ENCODE measurements at places on chromosomes 1 and 21.

DNA sequence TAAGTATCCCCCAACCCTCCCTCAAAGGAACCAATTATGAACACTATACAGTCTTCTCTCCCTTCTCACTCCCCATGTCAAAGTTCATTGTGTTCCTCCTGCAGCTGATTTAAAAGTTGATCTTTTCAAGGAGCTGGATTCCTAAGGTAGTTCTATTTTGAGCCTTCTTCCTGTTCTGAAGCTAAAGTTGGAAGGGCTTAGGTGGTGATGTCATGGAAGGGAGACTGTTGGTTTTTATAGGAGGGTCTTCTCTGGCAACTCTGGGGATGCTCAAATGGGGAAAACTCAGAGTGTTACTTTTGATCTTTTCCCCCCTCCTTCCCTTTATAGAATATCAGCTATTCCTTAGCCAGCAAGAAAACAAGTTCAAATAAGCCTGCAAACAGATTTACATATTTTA, 83.0 kb upstream of the AK4 start:
- no peak for DNase-seq

DNA sequence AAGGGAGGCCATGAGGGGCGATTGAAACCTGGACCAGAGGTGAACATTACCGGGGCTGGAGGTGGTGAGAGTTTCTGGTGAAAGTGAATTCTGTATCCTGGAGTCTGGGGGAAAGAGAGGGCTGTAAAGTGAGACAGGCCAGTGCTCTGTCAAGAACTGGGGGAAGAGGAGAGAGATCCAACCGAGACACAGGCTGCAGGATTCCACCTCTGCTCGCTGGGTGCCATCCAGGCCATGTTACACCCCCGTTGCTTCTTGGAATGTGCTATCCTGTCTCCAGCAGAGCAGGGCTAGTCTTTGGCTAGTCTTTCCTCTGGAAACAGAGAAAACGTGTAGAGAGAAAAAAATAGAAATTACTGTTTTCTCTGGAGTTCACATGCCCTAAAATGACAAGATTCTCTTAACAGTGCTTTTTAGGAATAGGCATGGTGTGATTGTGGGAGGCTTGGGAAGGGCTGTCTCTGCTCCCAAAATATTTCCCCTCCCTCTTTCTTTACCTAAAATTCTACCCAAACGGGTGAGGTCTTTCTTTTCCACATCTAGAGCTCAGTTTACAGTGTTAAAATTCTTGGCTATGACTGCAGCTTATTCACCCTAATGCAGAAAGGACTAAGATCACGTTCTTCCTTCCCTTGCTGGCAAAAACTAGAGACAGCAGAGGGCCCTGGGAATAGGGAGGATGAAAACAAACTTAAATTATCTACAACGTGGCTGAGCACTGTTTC, 16.5 kb upstream of the OVAAL start:
- no peak for DNase-seq

DNA sequence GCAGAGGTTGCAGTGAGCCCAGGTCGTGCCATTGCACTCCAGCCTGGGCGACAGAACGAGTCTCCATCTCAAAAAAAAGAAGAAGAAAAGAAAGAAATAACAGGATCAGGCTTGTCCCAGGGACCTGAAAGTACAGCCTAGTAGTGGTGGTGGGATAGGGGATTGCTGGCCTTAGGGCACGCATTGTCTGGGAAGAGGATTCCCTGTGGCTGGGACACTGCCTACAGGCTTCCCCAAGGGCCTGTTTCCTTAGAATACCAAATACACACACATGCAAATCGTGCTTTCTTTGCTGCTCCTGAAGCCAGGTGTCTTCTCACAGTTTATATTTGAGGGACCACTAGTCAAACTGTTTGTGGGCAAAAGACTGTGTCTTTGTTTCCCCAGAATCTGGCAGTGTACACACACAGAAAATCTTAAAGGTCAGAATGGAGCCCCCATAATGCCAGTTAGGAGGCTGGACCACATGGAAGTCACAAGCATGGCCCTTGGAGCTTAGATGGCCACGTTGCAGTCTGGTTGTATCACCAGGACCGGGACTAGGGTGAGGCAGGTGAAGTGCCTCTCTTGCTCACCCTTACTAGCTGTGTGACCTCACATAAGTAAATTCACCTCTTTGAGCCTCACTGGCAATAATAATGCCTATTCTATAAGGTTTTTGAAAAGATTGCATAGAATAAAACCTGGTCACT, 12.7 kb upstream of the ASAP3 start:
- DNase-seq = no peak

- DNase-seq = no peak
Measured at GRCh38 chr1:72637593-72637992, 355.3 kb upstream of the NEGR1 start.
